ENCODE measurements at places on chromosomes 13 and 19.

GRCh38 chr13:99743094-99743493, 228.5 kb downstream of the ZIC5 start:
- DNase-seq, result no peak

- no peak for DNase-seq
Measured at GRCh38 chr13:43986421-43986981, 106.8 kb downstream of the LACC1 start.

DNA sequence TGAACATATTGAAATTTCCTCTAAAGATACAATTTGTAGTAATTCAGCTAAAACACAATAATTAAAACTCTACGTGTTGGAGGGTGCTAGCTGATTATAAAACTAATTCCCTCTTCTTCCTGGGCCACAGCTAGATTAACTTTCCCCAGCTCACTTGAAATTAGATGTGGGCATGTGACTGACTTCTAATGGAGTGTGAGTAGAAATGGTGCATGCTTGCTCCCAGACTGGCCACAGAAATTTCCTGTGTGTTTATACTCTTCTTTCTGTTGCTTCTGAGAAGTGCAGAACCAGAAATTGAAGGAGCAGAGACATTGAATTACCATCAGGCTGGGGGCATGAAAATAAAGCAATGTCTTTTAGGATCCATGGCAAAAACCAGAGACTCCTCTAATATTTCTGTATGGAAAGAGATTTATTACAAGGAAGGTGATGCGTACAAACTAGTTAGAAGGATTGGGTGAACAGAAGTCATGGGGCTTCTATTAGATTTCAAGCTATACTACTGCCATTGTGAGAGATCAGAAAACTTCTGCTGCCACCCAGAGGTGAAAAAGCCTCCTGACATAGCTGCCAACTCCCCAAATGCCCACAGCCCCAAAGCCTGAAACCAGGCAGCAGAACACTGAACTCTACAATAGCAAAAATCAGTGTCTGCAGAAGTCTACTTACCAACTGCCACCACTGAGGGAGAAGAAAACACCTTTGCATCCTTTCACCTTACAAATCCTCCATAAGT, 379.2 kb upstream of the MIR17HG start:
- DNase-seq, result no peak

GRCh38 chr13:113815151-113816058, 48.5 kb downstream of the GAS6 start:
- DNase-seq, result peak; percentile 89

DNA sequence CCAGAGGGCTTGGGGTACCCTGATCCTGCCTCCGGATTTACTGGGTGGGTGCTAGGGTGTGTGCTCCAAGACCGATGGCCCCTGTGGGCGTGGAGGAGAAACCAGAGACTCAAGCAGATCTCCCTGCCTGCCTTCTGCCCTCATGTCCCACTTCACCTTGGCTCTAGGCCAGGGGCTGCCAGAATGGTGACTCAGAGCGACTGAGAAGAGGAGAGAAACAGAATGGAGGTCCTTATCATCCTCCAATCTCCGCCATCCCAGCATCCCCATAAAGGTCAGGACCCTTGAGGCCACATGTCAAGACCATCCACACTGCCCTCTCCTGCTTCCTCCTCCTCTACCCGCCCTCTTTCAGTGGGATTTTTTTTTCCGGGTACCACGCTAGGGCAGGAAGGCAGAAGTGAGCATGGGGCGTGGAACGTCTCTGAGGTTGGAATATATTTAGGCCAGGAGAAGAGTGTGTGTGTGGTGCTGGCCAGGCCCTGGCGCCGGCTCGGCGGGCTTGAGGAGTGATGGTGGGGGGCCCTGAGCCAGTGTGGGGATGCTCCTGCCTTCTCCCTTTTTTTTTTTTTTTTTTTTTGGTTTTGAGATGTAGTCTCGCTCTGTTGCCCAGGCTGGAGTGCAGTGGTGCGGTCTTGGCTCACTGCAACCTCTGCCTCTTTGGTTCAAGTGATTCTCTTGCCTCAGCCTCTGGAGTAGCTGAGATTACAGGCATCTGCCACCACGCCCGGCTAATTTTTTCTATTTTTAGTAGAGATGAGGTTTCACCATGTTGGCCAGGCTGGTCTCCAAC, 22.3 kb downstream of the IER2 start:
- DNase-seq, result peak; percentile 51

DNA sequence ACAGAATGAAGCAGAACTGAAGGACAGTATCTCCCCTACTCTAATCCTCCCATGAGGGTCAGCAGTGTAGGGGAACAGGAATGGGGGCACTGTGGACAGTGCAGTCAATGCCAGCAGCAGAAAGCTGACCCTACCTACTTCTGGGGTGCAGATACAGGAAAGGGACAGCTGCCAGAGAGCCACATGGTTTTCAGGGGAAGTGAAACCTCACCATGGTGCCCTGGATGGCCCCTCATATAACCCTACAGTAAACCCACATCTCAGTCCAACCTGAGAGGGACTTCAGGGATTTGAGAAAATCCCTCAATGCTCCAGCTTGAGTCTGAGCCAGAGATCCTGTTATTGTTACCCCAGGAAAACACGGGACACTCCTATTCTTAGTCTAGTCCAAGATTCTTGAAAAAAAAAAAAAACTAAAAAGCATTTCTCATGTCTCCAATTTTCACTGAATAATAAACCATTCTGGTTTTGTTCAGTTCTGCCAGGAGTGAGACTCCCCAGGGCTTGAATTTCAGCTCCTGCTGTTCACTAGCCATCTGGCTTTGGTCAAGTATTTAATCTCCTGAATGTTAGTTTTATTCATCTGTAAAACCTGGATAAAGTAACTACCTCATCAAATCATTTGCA, 511.6 kb upstream of the ARGLU1 start:
- no peak for DNase-seq

GRCh38 chr13:74003374-74003773, 130.8 kb downstream of the KLF12 start:
- no peak for DNase-seq

DNA sequence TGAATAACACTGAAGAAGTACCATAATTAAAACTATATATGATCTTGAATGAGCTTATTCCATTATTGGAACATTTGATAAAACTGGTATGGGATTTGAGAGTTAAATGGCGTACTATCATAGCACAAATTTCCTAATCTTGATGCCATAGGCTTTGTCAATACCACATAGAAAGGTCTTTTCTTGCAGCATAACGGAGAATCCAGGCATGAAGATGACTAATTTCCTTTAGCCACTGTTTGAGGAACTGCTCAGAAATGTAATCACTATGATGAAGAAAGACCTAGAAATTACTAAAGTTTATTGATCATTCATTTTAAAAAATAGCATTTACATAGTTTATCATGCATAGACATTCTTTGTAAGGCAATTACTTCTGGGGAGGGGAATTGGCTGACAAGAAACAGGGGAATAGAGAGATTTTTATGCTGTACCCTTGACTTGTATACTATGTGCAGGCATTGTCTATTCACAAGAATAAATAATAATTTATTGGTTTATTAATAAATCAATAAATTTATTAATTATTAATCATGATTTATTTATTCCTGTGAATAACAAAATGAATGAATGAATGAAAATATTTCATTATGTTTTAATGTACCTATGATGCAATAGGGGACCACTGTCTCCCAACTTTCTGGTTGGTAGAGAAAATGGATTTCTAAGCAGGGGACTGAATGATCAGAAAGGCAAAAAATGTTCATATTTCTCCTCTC, 2676.6 kb downstream of the PCDH9 start:
- no peak for DNase-seq

- DNase-seq, result no peak
Measured at GRCh38 chr19:29372921-29373797, 152.6 kb upstream of the VSTM2B start.

GRCh38 chr13:77913003-77913402, 5.6 kb downstream of the EDNRB start:
- no peak for DNase-seq

DNA sequence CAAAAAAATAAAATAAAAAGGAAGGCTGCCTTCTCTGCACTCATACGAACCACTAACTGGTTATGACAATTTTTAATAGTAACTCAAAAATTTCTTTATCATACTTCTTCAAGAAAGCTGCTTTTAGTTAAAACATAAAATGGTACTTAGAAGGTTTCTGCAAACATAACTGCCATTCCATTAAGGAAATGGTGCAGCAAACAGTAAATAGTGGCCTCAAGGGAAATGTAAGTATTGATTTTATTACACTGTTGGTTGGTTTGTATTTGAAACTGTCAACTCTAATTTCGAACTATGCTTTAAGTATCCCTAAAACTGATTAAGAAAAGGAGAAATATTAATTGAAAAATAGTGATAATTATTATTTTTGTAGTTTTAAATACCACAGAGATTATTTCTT, 278.0 kb downstream of the DACH1 start:
- DNase-seq, result no peak

DNA sequence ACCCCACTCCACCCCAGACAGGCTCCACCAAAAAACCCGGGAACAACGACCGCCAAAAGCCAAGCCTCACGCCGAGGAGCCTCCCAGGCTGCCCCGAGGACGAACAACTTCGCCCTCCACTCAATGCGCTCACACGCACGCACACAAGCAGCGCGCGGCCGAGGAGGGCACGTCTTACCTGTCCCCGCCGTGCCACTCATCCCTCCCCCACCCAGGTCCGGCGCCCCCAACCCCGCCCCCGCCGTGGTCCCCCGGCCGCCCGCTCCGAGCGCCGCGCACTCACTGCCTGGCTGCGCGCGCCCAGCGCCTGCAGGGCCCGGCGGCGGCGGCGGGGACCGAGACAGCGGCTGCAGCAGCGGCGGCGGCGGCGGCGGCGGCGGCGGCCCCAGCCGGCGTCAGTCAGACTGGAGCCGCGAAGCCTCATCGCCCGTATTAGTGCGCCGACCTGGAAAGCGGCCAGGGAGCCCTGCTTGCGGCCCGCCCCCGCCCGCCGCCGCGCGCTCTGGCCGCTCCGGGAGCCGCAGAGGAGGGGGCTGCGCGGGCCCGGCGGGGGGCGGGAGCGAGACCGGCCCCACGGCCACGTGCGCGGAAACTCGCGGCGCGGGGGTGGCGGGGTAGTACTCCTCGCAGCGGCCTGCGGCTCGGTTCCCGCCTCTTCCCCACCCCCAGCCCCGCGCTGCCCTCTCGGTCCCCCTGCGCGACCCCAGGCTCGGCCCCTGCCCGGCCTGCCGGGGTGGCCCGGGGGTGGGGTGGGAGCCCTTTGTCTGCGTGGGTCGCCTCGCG, at the start of gene SMAD9:
SMAD9 (minus strand) TSS at position 406 of the 783 bp plus-strand sequence. CDS start 40,549 bp downstream, outside the sequence.
- DNase-seq, result no peak

- DNase-seq, result no peak
Measured at GRCh38 chr13:59901191-59901590, 262.5 kb downstream of the DIAPH3 start.

GRCh38 chr19:13220847-13221246, 70.6 kb downstream of the IER2 start:
- no peak for DNase-seq

DNA sequence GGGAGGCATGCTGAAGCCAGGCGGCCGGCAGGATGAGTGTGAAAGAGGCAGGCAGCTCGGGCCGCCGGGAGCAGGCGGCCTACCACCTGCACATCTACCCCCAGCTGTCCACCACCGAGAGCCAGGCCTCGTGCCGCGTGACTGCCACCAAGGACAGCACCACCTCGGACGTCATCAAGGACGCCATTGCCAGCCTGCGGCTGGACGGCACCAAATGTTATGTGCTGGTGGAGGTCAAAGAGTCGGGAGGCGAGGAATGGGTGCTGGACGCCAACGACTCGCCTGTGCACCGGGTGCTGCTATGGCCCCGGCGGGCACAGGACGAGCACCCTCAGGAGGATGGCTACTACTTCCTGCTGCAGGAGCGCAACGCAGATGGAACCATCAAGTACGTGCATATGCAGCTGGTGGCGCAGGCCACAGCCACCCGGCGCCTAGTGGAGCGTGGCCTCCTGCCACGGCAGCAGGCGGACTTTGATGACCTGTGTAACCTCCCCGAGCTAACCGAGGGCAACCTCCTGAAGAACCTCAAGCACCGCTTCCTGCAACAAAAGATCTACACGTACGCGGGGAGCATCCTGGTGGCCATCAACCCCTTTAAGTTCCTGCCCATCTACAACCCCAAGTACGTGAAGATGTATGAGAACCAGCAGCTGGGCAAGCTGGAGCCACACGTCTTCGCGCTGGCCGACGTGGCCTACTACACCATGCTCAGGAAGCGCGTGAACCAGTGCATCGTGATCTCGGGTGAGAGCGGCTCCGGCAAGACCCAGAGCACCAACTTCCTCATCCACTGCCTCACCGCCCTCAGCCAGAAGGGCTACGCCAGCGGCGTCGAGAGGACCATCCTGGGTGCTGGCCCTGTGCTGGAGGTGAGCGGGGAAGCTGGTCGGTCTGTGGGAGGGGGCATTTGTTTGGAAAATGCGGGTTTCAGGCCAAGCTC, 26.4 kb downstream of the MYO9B start:
- DNase-seq, result no peak
